Osteoblast (primary cell): ENCODE measurements at places on chromosomes 4 and X. TPM values are rescaled to one million over a fixed set of nuclear protein-coding genes. Genes with fewer than 3 reads are reported as not detected.

Gene GPRASP1
- 2.9 and 3.5 TPM in 2 replicates for total RNA-seq

GRCh38 chr4:25330905-25331808 is 18.6 kb downstream of the ZCCHC4 start:
- no peak for DNase-seq

GRCh38 chr4:53943345-53944085 is 120.9 kb downstream of the CHIC2 start:
- DNase-seq = no peak

Gene MAGEA8
- not detected in 2 replicates for total RNA-seq

DNA sequence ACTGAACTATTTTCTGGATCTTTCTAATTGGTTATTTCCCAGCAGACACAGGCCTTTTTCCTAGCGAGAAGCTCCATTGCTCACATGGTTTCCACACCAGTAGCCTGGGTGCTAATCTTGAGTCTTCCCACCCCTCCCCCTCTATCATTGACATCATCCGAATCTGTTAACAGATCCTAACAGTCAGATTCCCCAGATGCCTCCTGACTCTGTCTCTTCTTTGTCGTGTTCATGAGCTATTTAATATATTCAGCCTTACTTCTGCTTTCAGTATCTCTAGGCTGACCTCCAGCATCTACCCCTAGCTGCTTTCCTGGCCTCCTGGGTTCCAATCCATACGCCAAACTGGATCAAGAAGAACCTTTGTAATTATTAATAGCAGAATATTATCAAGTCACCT is 85.0 kb downstream of the CLNK start:
- DNase-seq = no peak

DNA sequence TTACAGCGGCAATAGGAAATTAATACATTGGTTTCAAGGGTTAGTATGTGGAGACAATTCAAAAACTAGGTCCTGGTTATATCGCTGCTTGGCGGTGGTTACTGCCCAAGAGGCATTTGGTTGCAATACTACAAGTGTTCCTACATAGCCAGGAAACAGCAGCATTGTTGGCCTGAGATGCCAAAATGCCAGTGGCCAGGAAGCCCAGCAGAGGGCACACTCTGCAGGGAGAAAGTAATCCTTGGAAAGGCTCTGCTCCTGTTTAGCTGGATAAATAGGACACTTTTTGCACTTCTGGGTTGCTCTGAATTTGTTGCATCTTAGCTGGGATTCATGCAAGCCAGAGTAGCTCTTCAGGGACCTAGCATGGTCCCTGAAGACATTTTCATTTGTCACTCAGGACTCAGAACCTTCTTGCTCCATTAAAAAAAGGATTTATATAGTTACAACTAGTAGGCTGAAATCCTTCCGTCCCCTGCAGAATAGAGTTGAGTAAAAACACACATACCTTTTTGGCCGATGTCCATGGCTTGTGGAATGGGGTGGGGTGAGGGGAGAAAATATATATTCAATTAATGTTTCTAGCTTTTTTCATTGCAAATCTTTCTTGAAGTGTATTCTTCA is 8.1 kb upstream of the GPR119 start:
- peak; percentile 72 for DNase-seq
